GM19239 (cell line): ENCODE measurements at places on chromosomes 1 and 21.

DNA sequence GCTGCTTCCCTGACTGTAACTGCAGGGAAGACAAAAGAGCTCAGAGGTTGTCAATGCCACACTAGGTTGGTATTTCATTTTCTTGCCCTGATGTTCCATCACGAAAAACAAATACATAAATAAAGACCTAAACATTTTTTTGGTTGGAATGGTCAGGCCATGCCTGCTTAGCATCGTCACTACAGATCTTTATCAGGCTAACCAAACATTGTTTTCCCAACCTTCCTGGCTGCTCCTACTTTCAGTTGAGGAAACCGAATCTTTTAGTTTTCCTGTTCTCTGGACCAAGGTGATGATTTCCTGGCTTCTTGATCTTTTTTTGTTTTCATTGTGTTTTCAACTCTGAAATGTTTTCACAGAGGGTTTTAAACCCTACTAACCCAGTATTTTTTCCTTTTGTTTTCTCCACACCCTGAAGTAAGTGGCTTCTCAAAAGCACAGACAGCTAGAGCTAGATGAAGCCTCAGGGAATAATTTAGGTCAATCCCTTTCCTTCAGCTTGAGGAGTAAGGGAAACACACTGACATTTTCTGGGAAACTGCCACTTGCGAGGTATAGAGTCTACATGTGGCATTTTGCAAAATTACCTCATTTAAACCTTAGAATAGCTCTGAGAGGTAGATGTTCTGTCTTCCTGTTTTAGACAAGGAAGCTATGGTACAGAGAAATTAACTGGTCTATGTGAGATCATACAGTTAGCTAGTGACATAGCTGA lies 67.2 kb upstream of the CNN3 start:
- no peak for DNase-seq

- no peak for DNase-seq
Measured at GRCh38 chr1:94045465-94046056, 75.4 kb downstream of the ABCA4 start.

- DNase-seq, result no peak
Measured at GRCh38 chr1:90761781-90762589, 44.9 kb upstream of the BARHL2 start.

GRCh38 chr1:13701271-13701640 lies 1.3 kb downstream of the PRDM2 start:
- DNase-seq, result no peak

DNA sequence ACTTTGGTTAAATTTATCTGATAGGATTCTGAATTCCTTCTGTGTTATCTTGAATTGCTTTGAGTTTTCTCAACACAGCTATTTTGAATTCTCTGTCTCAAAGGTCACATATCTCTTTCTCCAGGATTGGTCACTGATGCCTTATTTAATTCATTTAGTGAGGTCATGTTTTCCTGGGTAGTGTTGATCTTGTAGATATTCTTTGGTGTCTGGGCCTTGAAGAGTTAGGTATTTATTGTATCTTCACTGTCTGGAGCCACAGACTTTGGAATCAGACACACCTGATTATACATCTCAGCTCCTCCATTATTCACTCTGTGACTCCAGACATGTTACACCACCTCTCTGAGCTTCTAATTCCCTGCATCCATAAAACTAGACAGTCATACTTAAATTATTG lies 34.2 kb upstream of the ETS2 start:
- no peak for DNase-seq

DNA sequence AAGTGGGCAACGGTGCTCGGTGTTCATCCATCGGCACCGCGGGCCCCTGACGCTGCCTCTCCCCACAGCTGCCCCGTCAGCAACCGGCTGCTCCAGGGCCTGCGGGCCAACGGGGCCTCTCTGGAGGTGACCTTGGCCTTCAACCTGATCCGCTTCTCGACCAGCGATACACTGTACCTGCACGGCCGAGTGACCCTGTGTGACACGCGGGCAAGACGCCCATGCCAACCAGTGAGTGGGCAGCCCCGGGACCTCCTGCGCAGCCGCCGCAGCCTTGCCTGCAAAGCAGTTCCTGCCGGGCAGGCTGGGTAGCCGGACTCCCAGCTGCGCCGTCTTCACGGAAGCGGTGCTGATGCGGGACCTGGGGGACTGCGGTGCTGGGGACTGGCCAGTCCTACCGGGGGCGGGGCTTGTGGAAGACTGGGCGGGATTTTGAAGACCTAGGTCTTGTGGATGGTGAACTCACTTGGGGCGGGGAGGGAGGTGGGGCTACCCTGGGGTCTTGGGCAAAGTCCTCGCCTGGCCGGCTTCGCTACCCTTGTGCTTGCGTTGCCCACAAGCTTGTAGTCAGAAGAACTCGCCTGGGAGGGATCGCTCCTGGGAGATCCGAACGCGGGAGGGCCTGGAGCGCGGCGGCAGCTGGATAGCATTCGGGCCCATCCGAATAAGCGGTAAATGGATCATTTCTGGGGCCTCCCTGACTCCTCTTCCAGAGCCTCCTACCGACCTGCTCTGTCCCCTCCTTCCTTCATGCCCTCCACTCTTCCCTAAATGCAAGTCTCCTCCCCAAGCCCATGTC lies 8.8 kb upstream of the CEP85 start:
- no peak for DNase-seq

DNA sequence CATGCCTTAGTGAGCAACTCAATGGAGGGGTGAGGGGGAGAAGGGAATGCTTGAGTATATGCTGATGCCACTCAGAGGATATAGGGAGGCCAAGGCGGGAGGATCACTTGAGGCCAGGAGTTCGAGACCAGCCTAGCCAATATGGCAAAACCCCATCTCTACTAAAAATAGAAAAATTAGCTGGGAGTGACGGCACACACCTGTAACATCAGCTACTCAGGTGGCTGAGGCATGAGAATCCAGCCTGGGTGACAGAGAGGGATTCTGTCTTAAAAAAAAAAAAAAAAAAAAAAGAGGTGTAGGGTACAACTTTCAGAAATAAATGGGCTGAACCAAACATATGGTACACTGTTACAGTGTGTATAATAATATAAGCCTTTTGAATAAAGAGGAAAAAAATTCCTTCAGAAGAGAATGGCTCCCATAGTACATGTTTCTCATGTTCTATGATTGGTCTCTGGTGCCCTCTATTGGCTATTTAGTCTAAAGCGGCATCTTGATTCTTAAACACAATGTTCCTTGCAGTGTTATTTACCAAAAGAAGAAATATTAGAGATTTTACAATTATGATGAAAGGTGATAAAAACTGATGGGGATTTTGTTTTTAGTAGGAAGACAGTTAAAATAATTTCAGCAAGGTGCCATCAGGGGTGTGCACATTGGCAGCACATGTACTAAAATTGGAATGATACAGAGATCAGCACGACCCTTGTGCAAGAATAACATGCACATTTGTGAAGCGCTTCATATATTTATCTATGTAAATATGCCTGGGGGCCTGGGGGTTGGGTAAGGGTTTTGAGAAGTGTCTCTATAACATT lies 109.8 kb downstream of the PATJ start:
- peak; percentile 2 for DNase-seq

- DNase-seq, result no peak
Measured at GRCh38 chr1:212670882-212671281, 28.8 kb downstream of the BATF3 start.

- DNase-seq, result no peak
Measured at GRCh38 chr1:18945401-18945849, 11.1 kb downstream of the IFFO2 start.

GRCh38 chr1:18547460-18547859 lies 66.7 kb downstream of the KLHDC7A start:
- DNase-seq, result no peak

- no peak for DNase-seq
Measured at GRCh38 chr1:160093069-160093395, 5.4 kb downstream of the IGSF8 start.

- DNase-seq, result no peak
Measured at GRCh38 chr1:108209456-108210108, 9.4 kb upstream of the SLC25A24 start.

DNA sequence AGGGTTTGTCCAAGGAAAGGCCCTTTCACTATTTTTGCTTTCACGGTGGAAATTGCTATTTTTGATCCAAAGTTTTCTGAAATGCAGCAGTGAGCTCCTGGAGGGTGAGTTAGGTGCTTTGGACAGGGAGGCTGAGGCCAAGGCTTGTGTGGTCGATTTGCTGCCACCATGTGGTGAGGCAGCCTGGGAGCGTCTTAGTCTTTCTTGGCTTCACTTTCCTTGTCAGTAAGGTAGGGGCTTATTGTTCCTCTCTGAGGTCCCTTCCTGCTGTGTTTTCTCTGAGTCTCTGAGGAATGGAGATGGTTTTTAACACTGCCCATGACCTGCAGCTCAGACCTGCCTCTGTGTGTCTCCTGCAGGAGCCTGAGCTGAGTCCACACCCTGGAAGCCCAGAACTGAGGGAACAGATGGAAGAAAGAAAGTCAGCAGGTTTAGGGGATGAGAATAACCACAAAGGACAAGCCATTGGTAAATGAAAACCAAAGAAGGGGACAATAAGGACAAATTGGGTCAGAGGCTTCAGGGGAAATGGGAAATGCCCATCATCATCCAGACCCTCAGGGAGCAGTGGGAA lies 20.1 kb upstream of the S100A10 start:
- no peak for DNase-seq

GRCh38 chr1:164703463-164703862 lies 144.5 kb downstream of the PBX1 start:
- DNase-seq, result no peak

DNA sequence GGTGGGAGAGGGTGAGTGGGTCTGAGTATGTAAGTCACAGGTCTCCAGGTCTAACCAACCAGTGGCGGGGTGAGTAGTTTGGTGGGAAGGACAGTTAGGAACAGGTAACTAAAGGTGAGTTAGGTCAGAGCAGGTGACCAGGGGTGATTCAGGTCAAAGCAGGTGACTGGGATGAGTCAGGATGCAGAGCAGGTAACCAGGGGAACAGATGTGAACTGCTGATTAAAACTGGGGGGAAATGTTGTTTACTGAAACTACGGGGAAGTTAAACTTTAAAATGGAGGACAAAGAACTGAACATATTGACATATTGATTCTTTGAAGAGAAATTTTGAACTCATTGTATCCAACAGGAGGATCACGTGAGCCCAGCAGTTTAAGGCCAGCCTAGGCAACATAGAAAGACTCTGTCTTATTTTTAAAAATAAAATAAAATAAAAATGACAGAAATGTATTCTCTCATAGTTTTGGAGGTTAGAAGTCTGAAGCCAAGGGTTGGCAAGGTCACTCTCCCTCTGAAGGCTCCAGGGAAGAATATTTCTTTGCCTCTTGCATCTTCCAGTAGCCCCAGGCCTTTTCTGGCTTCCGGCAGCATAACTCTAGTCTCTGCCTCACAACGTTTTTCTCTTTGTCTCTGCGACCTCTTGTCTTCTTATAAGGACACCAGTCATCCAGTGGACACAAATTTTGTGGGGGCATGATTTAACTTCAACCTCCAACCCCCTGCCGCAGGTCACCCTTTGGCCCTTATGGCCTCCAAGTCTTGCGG lies 64.3 kb upstream of the TINAGL1 start:
- no peak for DNase-seq

GRCh38 chr1:39326836-39327235 lies 122.3 kb downstream of the MACF1 start:
- no peak for DNase-seq

DNA sequence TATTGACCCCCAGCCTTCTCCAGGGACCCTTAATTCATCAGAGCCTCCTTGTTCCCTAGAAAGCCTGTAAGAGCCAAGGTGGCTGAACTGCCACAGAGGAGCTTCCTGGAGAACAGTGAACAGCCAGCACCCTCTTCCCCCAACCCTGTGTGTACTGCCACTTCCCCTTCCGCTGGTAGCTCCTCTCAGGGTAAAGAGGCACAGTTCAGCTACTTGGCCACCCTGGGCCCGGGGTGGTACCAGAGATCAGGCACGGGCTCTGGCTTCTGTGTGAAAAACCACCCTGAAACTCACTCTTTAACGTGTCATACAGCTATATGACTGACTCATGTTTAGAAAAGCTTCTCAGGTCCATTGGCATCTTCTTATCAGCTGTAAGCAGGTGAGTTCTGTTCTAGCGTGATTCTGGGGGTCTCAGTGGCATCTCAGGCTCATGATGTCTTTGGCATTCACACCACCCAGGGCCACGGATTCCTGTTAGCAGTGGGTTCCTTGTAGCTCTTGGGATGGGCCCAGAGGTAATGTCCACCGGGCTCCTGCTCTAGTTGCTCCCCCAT lies 22.4 kb downstream of the ARMH1 start:
- DNase-seq, result no peak

GRCh38 chr1:198548890-198549289 lies 8.4 kb upstream of the ATP6V1G3 start:
- no peak for DNase-seq

- no peak for DNase-seq
Measured at GRCh38 chr1:29162476-29163138, 19.1 kb downstream of the SRSF4 start.

GRCh38 chr1:214551436-214552173 lies at the start of gene PTPN14:
Gene PTPN14 (minus strand): TSS chr1:214551602. CDS start chr1:214464803, 86,799 bp downstream.
- DNase-seq, result no peak

GRCh38 chr1:34478515-34479076 lies 276.3 kb upstream of the GJB5 start:
- no peak for DNase-seq

DNA sequence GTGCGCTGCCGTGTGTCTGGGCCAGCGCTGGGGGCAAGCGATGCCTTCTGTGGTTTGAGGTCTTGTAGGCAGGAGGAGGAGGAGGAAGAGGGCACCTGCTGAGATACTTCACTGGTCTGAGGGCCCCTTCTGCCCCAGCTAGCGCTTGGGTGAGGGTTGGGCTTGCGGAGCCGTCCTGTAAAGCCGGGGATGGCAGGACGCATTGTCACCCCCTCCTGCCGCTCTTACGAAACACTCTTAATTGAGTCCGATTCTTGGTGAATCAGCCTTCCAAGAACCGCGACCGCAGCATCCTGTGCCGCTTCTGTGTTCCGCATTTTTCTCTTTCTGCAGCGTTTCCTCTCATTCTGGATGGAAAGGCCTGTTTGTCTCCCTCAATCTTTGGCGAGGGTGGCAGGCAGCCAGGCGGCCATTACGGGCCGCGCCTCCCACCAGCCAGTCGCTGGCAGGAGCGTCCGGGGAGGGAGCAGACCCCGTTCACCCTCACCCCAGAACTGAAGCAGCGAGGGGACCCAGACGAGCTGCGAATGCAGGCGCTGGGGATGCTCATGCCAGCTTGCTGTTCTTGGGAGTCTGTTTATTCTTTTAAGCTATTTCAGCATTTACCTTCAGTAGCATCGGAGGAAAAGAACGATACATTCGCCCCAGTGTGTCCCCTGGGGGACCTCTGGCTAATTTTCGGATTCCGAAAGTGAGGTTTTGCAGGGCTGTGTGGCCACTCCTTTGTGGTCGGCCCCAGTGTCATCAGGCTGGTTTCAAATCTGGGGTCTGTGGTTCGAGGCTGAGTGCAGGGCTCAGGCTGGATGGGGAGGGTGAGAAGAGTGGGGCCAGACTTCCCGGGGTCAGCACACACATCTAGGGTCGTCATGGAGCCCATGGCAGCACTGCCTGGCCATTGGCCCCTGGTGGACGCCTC lies 62.7 kb downstream of the SKI start:
- DNase-seq, result peak; percentile 70

DNA sequence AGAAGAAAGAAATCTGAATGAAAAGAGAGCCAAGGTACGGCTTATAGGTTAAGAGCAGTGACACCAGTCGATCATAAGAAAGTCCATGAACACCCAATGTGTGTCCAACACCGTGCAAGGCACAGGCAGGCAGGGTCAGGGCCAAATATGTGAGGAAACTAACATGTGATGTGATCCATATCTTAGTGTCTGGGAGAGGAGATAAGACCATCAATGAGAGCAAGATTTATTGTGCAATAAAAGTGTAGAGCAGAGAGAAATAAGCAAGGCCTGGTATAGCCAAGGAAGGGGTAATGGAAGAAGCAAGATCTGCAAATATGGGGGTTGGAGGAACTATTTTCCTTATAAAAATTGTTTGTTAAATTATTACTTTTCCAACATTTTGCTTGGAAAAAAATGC lies 198.8 kb downstream of the CRB1 start:
- no peak for DNase-seq

- DNase-seq, result no peak
Measured at GRCh38 chr1:205856433-205856832, 6.5 kb upstream of the PM20D1 start.
